ENCODE measurements at places on chromosomes 3 and 15.

GRCh38 chr3:172577987-172578570, 54.8 kb upstream of the TNFSF10 start:
- DNase-seq: no peak

DNA sequence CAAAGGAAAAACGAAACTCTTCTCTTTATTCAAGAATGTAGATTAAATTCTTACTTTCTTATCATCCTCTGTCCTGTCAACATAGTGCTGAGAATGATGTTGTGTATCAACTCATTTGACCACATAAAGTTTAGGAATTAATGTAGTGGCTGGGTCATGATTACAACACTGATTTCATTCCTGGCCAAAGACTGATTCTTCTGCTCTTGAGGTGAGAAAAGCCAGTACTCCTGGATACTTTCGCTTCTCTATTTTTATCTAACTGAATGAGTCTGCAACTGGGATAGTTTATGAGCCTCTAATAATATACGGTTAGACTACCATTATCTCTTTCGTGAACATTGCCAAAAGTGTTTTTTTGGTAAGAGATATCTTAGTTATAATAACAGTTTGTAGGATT, 173.0 kb downstream of the LPP start:
- no peak for DNase-seq

GRCh38 chr3:177725165-177725564, 527.9 kb upstream of the TBL1XR1 start:
- DNase-seq: no peak

DNA sequence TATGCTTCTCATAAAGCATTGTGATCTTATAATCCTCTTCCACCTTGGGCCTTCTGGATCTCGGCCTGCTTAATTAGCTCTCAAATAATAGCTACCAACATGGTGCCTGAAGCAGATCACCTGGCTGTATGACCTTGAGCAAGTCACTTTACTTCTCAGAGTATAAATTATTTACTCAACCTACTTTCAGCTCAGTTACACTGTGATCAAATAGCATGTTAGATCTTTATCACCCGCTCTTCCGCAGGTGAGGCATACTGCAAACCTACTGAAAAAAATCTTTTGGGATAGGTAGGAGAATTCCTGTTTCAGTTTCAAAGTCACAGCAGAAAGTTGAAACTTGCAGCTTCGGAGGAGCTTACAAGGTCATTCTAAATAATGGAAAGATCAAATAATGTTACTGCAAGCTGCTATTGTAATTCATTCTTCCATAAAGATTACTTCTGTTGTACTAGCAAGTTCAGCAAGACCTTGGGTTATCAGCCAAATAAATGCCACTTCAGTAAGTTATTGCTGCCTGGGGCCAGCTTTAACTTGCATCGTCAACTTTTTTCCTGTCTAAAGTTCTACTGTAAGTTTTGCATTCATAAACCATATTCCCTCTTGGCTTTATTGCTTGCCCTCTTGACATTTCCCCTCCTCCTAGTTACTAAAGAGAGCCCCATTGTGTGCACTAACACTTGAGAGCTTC, 268.4 kb upstream of the ATP11B start:
- no peak for DNase-seq

- DNase-seq: no peak
These were observed 21.6 kb upstream of the RGMA start for GRCh38 chr15:93110502-93111040.

Measured in psoas muscle (tissue), 8 donors.